Common myeloid progenitor, CD34-positive (primary cell): ENCODE measurements at places on chromosomes 2 and 18.
A peak's percentile ranks its signal among the peaks of the same experiment; 100 is the strongest.

DNA sequence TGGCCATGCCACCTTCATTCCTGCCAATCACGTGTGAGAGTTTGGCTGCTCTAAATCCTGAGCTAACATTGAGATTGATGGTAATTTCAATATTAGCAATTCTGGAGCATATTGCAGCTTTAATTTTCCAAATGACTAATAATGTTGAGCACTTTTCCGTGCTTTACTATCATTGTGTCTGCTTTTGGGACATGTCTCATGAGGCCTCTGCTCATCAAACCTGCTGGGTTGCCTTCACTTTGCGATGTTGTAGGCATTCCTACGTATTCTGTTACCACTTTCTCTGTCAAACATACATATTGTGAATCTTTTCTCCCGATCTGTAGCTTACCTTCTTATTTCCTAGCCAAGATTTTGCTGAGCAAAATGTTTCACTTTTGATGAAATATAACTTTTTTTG is 466.6 kb downstream of the GALR1 start:
- no peak for DNase-seq

DNA sequence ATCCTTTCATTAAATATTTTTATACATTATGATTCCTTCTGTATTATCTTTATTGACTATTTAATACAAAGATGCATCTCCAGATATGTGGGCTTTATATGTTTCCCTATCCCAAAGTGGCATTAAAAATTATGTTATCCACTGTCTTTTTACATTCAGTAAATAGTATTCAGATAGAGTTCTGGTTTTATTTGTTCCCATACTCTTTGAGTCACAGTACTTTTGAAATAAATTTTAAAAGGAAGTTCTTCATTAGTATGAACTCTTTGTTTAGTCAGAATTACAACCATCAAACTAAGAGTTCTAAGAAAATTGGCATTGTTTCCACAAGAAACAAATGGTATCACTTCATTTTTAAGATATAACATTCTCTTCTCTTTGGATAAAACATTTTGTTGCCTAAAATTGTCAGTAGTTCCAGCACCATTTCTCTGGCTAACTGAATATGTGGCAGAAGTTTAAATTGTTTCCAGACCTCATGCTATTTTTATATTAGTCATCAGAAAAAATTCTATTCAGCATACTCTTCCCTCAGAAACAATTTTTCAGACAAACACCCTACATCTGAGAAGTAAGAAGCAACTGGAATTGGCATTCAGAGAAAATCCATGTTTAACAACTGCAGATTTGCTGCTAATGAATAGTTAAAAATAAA is 88.5 kb upstream of the COL5A2 start:
- no peak for DNase-seq

DNA sequence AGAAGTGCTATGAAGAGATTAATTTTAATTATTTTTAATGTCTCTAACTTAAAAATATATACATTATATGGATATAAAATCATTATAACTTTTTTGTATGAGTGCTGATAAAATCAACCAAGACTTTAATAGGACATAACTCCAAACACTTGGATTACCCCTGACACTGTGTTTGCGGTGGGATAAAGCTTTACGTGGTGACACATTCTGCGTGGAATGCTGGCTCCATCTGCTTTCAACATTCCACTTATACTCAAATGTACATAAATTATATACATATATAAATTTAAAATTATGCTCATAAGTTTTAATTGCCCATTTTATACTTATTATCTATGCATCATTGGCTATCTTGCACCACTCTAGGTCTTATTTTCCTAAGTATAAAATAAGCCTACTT is 30.5 kb downstream of the LINC00305 start:
- no peak for DNase-seq

DNA sequence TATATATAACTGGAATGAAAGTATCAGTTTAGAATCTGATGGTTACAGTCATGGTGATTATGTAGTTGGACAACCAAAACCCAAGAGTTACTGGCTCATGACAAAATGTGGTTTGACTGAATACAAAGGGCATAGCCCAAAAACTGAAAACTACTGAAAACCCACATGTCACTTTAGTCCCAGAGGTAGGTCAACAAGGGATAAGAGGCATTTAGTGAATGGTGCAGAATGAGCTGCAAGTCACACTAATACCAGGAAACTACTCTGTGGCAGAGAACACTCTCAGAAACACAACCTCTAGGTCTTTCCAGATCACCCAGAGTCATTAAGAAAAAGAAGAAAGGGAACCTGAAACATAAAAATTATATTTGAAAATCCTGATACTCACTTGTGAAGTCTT is 154.5 kb downstream of the AGPS start:
- no peak for DNase-seq

DNA sequence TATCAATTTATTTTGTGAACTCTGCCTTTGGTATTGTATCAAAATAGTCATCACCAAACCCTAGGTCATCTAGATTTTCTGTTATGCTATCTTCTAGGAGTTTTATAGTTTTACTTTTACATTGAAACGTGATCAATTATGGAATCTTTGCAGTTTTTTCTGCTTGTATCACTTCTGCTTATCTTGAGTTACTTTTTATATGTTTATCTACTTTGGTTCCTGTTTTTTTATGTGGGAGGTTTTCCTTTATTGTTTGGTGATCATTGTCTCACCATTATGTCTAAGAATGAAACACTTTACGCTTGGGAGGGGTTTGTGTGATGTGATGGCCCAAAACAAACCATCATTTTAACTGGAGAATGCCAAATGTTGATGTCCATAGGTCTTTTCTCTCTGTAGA is 261.2 kb downstream of the SPAG16 start:
- DNase-seq: peak; percentile 60

- no peak for DNase-seq
Observed at GRCh38 chr2:206031162-206031784, 54.7 kb downstream of the INO80D start.

DNA sequence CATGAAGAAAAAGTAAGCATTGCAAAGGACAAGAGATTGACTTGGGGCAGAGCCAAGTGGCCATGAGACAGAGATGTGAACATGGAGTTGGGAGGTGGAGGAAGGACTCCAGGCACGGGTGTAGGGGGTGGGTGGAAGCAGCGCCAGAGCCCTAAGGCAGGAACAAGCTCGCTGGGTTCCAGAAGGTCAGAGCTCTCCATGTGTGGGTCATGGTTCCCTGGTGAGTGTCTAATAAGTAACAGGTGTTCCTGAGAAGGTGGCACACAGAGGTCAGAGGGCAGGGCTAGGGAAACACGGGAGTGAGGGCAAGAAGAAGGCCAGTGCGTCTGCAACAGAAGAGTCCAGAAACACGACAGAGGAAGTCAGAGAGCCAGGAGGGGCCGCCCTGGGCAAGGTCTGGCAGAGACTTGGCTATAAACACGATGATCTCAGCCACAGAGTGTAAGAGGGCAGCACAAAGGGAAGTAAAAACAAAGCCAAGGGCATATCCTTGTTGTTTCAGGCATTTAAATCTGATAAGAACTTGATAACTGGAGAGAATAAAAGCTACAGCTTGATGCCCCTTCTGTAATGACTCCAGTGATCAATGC is 260.8 kb downstream of the TGIF1 start:
- DNase-seq: peak; percentile 47

GRCh38 chr2:102342888-102343287 is 12.7 kb upstream of the IL18R1 start:
- no peak for DNase-seq

- no peak for DNase-seq
Observed at GRCh38 chr2:224029876-224030275, 9.2 kb downstream of the SERPINE2 start.

DNA sequence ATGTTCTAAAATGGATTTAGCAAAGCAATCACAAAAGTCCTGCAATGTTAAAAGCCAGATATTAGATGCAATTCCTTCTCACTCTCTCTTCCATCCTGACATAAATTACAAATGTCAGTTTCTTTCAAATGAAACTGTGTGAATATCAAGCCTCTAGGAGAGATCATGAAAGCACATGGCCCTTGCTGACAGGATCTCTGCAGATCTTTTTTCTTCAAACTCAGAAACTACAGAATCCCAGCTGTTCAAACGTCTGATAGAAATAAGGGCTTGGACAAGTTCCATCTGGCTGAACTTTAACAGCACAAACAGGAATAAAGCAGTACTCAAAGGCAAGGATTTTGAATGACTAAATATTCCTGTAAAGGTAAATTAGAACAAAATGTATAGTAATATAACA is 47.6 kb downstream of the PDE1A start:
- DNase-seq: no peak

DNA sequence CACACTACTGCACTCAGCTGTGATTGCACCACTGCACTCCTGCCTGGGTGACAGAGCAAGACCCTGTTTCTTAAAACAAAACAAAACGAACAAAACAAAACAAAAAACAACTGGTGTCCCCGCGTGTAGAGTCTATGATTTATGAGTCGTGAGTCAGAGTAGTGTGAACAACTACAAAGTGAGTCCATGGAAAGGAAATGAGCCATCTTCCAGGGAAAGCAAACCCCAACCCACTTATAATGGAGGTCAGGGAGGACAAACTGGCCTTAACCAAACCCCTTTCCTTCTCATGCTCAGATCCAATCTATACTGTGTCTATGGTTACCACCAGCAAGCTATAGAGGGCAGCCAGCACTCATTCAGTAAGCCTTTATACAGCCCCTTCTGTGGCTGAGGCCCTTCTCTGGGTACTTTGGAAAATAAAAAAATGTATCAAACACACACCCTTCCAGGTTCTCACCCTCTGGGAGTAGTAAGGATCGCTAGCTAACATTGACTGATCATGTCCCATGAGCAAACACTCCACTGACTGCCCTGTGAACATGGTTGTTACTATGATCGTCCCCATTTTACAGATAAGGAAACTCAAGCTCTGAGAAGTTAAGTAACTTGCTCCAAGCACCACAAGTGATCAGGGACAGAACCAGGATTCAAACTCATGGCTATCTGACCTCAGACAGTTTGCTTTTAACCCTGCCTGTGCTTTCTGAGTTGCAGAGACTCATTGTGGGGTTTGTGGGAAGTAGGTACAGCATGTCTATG is 24.7 kb upstream of the COLEC12 start:
- DNase-seq: peak; percentile 71

- peak; percentile 2 for DNase-seq
Observed at GRCh38 chr2:224308272-224308911, 93.5 kb downstream of the FAM124B start.

DNA sequence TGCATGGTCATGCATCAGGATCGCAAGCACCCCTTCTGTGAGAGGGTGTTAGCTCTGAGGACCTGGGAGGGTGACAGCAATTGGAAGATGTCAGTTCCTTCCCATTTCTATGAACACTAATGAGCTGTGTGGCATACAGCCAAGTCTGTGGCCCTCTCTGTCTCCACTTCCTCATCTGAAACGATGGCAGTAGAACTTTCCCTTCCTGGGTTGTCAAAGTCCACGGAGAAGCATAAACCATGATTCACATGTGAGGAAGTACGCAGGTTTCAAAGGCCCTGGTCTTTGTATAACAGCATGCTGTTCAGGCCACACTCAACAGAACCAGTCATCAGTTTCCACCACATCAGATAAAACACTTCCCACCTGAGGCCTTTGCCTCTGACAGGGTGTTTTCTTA is 167.4 kb upstream of the RAB6C start:
- peak; percentile 97 for DNase-seq

- peak; percentile 49 for DNase-seq
Observed at GRCh38 chr18:9095297-9096006, 7.0 kb upstream of the NDUFV2 start.

DNA sequence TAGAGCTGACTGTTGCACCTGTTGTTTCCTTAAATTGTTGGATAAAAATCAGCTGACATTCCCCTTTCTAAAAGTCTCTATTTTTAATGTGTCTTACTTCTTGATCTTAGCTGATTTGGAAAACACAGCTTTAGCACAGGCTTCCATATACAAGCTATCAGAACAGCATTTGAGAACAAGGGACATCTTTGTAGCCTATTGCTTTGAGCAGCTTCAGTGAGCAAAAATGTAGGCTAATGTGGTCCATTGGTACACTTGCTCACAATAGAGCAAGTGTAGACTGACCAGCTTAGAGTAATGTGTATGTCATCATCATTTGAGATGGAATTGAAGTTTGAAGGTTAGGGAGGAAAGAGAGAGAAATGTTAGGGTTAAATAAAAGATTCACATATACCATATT is 7.0 kb downstream of the INPP1 start:
- no peak for DNase-seq

DNA sequence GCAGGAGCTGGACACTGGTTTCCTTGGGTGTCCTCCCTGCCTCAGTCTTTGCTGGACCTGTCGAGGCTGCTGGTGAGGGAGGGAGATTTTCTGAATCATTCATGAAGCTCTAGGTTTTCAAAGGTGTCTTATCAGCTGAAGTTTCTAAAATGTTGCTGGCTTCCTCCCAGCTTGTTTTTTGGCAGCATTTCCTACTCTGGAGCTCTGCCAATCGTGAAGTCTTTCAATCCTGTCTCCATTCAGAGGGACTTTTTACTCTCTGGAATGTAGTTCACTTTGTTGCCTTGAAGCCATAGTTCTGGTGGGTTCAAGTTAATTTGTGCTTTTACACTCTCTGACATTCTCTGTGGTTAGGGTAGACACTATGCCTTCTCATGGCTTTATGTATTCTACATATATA is 23.9 kb downstream of the SNTG2 start:
- DNase-seq: peak; percentile 38

- no peak for DNase-seq
Observed at GRCh38 chr2:3462493-3463104, 56.7 kb downstream of the ADI1 start.

DNA sequence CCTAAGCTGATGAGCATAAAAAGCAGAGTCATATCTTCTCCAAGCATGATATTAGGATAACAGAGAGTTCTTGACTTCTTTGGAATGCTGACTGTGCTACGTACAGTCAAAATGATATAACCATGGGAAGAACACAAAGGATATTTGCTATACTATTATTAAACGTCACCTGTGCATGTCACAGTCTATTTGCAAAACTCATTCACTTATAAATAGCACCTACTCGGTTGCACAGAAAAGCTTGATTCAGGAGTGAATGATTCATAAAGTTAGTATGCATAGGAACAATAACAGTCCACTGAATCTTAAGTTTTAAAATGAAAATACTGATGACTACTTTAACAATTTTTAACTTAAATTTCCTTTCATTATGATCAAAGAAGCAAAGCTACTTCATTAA is 83.3 kb downstream of the SP3 start:
- DNase-seq: no peak
